Left renal pelvis (tissue), 4 donors: ENCODE measurements at places on chromosomes 11 and 22. TPM values are rescaled to one million over a fixed set of nuclear protein-coding genes. Genes with fewer than 3 reads are reported as not detected.

The SCGB1A1 gene
- polyA plus RNA-seq, result not detected

GRCh38 chr11:60077981-60078380, 10.5 kb upstream of the MS4A2 start:
- DNase-seq, result no peak

GRCh38 chr11:125956391-125957134, 10.7 kb downstream of the VSIG10L2 start:
- DNase-seq, result no peak

GRCh38 chr22:47139013-47139789, 376.8 kb downstream of the TBC1D22A start:
- peak; percentile 56 for DNase-seq
